ENCODE measurements at places on chromosomes 7 and 10.
A peak's percentile ranks its signal among the peaks of the same experiment; 100 is the strongest.

DNA sequence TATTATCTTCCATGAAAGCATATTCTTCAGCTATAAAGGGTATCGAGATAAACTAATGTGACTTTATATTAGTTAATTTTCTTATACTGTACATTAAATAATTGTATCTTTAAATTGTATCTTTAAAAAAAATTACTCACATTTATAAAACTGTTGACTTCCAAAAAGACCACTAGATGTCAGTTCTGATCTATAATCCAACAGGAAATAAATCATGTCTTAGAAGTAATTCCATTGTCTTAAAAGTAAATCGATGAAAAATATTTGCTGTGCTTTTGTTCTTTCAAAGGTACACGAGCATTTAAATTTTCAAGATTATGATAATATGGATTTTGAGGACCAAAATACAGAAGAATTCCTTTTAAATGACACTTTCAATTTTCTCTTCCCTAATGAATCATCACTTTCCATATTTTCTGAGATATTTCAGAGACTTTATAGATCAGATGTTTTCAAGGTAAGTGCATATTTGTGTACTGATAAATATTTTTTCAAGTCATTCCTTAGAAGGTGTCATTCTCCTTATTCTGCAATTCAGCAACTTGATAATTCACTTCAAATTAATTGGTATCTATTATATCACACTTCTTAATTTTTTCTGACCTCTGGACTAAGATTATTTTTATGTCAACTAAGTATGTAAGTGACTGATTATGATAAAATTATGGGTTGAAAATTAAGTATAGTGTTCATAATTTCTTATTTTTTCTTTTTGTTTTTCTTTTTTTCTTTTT, 138.5 kb downstream of the CPED1 start:
- peaks cover 4% of the 10 kb centered on the region for H3K4me1 ChIP-seq
- no peak overlapping the region for H3K4me3 ChIP-seq
- DNase-seq: peak; percentile 51
- H3K27ac ChIP-seq: no peak overlapping the region

DNA sequence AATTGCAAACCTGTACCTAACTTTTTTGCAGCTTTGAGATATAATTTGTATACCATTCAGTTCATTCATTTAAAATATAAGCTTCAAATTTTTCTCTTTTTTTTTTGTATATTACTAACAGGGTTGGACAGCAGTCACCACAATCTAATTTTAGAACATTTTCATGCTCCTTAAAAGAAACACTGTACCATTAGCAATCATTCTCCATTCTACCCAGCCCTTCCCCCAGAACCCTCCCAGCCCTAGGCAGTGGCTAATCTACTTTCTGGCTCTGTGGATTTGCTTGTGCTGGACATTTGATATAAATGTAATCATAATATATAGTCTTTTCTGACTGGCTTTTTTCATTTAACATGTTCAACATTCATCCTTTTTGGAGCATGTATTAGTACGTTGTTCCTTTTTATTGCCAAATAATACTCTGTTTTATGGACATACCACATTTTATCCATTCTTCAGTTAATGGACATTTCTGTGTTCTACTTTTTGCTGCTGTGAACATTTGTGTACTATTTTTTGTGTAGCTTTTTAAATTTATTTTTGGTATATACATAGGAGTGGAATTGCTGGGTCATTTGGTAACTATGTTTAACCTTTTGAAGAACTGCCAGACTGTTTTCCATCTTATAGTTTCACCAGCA, 40.9 kb upstream of the ST7 start:
- no peak overlapping the region for H3K4me3 ChIP-seq
- H3K4me1 ChIP-seq: no peaks in the 10 kb centered on the region
- DNase-seq: no peak
- H3K27ac ChIP-seq: no peak overlapping the region
- peaks cover 32% of the 10 kb centered on the region for H3K36me3 ChIP-seq

DNA sequence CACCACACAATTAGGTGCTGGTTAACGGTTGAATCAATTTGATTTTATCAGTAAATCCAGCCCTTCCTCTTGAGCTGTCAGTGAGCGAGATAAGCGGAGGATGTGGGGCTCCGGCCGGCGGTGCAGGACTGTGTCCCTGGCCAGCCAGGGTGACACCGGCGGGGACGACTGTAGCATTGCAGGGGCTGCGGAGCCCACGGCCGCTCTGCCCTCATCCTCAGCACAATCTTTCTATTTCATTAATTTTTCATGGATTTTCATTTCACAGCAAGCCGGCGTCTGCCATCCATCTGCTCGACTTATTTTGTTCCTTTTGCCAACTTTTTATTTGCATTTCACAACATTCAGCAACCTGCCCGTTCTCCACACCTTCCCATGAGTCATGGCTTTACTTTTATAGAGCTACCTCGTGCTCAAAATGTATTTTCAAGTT, 4.7 kb downstream of the ADARB2 start:
- no peaks in the 10 kb centered on the region for H3K36me3 ChIP-seq
- H3K4me1 ChIP-seq: no peaks in the 10 kb centered on the region
- DNase-seq: no peak

GRCh38 chr10:105073999-105074398, 432.9 kb downstream of the SORCS3 start:
- no peaks in the 10 kb centered on the region for H3K4me1 ChIP-seq
- no peak overlapping the region for H3K4me3 ChIP-seq
- DNase-seq: no peak
- H3K27me3 ChIP-seq: peaks cover 11% of the 10 kb centered on the region
- H3K27ac ChIP-seq: no peak overlapping the region

- H3K36me3 ChIP-seq: peaks cover 14% of the 10 kb centered on the region
- no peaks in the 10 kb centered on the region for H3K4me1 ChIP-seq
- no peak overlapping the region for H3K4me3 ChIP-seq
- no peak overlapping the region for H3K27ac ChIP-seq
- H3K27me3 ChIP-seq: no peaks in the 10 kb centered on the region
These were observed 62.9 kb downstream of the KLHDC10 start for GRCh38 chr7:130133029-130133782.

GRCh38 chr7:75905785-75906604, 9.0 kb upstream of the POR start:
- no peak for DNase-seq
- H3K27ac ChIP-seq: no peak overlapping the region
- no peaks in the 10 kb centered on the region for H3K27me3 ChIP-seq
- H3K4me3 ChIP-seq: no peak overlapping the region
